ENCODE measurements at places on chromosomes 11 and 22.
A peak's percentile ranks its signal among the peaks of the same experiment; 100 is the strongest.

- DNase-seq = no peak
Measured at GRCh38 chr22:29690476-29690875, 29.3 kb upstream of the CABP7 start.

DNA sequence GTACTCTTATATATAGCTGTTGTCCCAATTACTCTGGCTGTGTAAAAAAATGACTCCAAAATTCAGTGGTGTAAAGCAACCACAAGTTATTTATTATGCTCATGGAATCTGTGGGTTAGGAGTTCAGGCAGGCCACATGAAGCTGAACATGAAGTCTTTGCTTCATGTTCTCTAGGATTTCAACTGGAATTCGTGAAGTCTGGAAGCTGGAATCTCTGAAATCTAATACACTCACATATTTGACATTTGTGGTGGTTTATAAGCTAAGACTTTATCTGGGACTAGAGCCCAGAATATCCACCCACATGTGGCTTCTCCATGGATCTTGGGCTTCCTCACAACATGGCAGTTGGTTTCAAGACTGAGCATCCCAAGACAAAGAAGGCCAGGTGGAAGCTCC is 430.6 kb downstream of the MIAT start:
- no peak for DNase-seq

DNA sequence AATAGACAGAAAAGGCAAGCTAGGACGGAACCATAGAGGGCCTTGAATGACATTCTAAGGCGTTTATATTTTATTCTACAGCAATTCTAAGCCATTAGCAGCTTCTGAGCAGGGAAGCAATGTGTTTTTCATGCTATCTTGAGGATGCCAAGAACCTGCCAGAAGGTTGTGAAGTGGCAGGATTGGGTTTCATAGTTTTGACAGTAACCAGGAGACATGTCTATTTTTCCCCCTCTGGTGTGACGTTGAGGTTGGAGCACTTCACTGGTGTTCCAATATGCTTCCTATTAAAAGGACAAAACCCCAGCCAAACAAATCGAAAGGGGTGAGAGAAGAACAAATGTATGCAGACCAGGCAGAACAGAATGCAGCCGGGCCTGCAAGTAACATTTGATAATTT is 148.2 kb downstream of the SPATA19 start:
- DNase-seq = no peak

GRCh38 chr11:94786264-94787126 is 18.3 kb downstream of the AMOTL1 start:
- no peak for DNase-seq

DNA sequence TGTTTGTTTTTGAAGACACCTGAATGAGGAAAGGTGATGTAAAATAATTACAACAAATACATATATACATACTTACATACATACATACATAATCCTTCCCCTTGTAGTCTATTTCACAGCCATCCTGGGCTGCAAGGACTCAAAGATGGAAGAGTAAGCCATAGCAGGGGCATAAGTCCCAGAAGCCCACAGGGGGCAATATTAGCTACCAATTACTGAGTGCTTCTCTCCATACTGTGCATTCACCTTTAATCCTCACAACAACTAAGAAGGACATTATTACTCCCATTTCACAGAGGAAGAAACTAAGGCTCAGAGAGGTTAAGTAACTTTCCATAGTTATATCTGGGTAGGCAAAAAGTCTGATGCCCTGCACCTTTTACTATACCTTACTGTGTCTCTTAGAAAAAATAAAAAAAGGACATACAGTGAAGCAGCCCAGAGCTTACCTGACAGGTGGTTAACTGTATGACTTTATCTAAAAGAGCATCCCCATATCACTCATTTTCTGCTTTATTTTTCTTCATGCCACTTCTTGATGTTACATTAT is 2.7 kb downstream of the SERGEF start:
- DNase-seq = no peak

GRCh38 chr11:64037027-64037634 is 1.4 kb downstream of the FLRT1 start:
- DNase-seq = peak; percentile 7

DNA sequence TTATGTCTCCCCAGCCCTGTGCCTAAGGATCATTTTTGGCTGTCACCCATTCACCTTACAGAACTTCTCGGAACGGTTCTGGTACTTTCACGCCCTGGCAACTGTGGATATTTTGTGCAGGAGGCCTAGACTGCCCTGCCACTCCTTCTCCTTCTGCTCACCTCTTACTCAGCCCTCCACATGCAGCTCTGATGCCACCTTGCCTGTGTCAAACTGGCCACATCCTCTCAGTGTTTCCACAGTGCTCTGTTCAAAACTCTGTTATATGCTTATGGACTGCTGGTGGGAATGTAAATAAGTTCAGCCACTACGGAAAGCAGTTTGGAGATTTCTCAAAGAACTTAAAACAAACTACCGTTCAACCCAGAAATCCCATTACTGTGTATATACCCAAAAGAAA is 100.8 kb upstream of the MTMR2 start:
- no peak for DNase-seq

GRCh38 chr22:38239101-38239761 is 33.6 kb downstream of the TMEM184B start:
- DNase-seq = no peak

- no peak for DNase-seq
Measured at GRCh38 chr11:94557992-94558391, 9.2 kb upstream of the PIWIL4 start.

DNA sequence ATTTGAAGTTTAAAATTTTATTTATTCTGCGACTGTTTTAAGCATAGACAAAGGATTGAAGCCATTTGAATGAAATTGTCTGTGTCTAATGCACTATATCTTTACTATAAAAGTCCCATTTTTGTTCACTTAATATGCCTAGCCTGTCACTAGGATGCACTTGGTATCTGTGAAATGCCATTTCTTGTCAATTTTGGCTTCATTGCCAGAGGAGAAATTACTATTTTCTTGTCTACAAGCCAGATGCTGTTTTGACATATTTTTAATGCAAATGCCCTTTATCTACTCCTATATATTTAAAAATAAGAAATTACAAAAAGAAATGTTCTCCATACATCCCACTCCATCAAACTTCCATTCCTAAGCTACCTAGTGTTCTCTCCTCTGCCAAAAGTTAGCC is 1704.5 kb upstream of the RAG2 start:
- no peak for DNase-seq

GRCh38 chr22:32728291-32728690 is 73.2 kb upstream of the TIMP3 start:
- no peak for DNase-seq

- no peak for DNase-seq
Measured at GRCh38 chr11:22869325-22869724, 9.1 kb upstream of the CCDC179 start.
